ENCODE measurements at places on chromosomes 5 and 9.

- peak; percentile 90 for DNase-seq
Measured at GRCh38 chr9:136944519-136945332, at the start of the genes C8G and FBXW5. Gene C8G (plus strand): TSS chr9:136945243. CDS start chr9:136945321, 78 bp downstream. Gene FBXW5 (minus strand): TSS chr9:136944738. CDS start chr9:136944083, 655 bp downstream.

DNA sequence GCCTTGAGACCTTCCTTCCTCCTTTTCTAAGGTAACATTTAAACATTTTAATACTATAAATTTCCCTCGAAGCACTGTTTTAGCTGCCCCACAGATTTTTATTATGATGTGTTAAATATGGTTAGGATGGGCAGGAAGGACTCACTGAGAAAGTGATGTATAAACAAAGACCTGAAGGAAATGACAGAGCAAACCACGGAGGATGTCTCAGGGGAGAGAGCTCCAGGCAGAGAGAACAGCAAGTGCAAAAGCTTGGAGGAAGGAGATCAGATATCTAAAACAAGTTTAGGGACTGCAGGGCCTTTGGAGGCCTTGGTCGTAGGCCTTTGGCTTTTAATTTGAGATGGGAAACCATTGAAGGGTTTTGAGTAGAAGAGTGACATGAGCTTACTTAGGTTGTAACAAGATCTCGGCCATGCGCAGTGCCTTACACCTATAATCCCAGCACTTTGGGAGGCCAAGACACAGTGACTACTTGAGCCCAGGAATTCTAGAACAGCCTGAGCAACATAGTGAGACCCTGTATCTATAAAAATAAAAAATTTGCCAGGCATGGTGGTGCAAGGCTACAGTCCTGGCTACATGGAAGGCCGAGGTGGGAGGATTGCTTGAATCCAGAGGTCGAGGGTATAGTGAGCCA, 35.5 kb upstream of the LRRTM2 start:
- DNase-seq: no peak

- no peak for DNase-seq
Measured at GRCh38 chr9:107683566-107683965, 194.0 kb upstream of the KLF4 start.

GRCh38 chr9:96515621-96516470, 65.9 kb downstream of the HABP4 start:
- DNase-seq: no peak

GRCh38 chr9:127049044-127049443, 73.4 kb downstream of the ANGPTL2 start:
- no peak for DNase-seq

GRCh38 chr5:133035224-133035623, 8.9 kb upstream of the ZCCHC10 start:
- no peak for DNase-seq

- no peak for DNase-seq
Measured at GRCh38 chr9:35164711-35165110, 2.9 kb downstream of the UNC13B start.

Measured in stimulated activated CD4-positive, alpha-beta T cell treated with anti-CD3 and anti-CD28 coated beads, Interleukin-1b, Interleukin-23, amount 100 ng/mL, for 1 hour (primary cell).